ENCODE measurements at places on chromosomes 3 and 15.

DNA sequence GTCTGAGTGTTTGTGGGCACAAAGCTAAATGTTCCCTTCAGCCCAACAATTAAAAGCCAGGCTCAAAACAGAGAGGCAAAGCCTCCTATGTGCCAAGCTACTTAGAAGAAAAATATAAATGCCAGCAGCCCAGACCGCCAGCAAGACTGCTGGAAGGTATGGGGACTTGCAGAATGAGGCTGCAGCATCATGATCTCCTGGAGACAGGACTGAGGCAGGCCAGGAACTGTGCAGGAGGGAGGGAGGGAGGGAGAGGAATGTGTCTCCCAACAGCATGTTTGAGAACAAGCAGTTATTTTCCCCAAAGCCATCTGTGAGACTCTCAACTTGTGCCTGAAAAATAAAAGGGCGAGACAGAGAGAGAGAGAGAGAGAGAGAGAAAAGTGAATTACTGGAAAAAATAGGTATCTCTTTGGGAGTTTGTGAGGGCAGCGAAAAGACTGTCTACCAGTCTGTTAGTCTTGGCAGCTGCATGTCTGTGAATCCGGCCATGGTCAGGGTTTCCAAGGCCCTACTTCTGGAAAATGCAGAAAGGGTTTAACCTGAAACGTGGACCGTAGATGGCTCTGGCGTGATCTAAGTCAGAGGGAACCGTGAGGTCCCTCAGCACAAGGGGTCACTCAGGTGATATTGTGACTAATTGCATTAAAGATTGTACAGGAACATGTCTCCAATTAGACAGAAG is 139.7 kb upstream of the COL8A1 start:
- no peak for DNase-seq

- no peak for DNase-seq
Measured at GRCh38 chr3:176785171-176785570, 412.1 kb downstream of the TBL1XR1 start.

DNA sequence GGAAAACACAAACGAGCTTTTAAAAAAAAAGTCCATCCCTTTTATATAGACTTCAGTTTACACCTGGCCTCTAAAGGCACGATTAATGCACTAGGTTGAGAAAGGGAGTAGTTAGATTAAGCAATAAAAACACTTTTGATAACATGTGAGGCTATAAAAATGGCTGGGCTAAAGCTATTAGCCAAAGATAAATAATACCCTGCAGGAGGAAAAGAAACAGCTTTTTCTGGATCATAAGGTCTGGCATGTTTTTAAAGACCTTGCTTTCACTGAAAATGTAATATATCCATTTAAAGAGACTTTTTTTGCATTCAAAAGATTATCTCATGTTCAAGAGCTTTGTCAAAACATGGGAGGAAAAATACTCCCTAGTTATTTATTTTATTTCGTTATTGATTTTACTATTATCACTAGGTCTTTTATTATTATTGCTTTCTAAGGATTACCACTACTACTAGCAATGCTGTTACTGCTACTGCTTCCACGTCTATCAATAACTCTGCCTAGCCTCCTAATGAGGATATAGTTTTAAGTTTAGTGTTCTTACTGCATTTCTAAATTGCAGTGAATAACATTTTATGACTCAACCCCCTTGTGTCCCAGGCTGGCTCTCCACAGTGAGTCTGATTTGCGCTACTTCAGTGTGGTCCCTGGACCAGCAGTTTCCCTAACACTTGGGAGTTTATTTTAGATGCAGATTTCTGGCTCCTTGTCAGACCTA is 93.4 kb downstream of the THRB start:
- DNase-seq = no peak

GRCh38 chr15:89910891-89911626 is 1.7 kb downstream of the ARPIN start:
- DNase-seq = no peak

- no peak for DNase-seq
Measured at GRCh38 chr15:72063186-72063585, 54.8 kb downstream of the MYO9A start.

- DNase-seq = no peak
Measured at GRCh38 chr15:76514282-76514681, 177.7 kb downstream of the ISL2 start.

- peak; percentile 88 for DNase-seq
Measured at GRCh38 chr15:33201491-33202231, 7.1 kb upstream of the FMN1 start.

GRCh38 chr3:43273416-43273815 is 12.9 kb upstream of the SNRK start:
- no peak for DNase-seq

GRCh38 chr15:83327041-83327440 is 42.6 kb upstream of the BNC1 start:
- DNase-seq = no peak

DNA sequence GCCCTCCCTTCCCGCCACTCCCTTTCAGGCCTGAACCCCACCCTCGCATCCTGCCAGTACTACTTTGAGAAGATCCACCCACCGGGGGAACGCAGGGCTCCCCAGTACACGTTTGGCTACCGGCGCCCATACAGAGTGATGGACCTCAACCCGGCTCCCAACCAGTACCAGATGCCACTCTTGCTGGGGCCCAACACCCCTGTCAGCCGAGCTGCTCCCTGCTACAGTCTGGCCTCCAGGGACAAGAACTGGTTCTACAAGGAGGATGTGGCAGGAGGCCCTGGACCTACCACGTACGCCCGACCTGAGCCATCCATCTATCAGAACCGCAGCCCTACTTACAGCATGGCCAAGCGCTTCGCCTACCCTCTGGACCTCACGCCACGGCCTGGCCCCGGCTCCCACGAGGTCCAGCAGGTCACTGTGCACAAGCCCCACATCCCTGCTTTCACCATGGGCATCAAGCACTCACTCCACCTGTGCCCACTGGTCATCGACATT is 14.4 kb upstream of the CSPG4 start:
- DNase-seq = peak; percentile 2

DNA sequence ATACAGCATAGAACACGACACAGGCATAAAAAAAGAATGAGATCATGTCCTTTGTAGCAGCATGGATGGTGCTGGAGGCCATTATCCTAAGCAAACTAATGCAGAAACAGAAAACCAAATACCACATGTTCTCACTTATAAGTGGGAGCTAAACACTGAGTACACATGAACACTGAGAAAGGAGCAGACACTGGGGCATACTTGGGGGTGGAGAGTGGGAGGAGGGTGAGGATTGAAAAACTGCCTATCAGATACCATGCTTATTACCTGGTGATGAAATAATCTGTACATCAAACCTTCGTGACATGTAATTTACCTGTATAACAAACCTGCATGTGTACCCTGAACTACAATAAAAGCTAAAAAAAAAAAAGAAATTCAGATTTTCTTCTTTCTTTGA is 100.4 kb downstream of the PPM1L start:
- DNase-seq = no peak

- no peak for DNase-seq
Measured at GRCh38 chr15:77984446-77984861, 93.1 kb downstream of the TBC1D2B start.

DNA sequence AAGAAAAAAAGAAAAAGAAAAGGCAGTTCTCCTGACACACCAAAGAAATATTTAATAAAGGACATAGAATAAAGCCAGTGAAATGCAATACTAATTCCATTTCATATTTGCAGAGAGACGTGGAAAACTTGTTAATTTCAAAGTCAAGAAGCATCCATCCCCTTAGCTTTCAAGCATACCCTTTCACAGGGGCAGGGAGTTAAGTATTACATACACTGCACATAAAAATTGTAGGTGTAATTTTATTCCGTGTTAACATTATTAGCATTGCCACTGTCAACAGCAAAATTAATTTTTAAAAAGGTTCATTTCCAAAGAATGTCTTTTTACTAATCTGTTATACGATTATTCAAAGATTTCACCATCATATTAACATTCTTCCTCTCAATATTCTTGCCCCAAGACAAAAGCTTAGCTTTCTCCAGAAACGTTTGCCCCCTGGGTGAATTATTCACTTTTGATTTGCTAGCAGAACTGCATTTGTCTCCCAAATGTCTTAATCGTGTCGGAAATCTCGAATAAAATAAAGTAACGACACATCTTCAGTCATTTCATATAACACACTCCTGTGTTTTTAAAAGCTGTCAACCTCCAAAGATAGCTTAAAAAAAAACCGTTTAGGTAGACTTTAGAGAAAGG is 517.9 kb downstream of the MECOM start:
- no peak for DNase-seq

DNA sequence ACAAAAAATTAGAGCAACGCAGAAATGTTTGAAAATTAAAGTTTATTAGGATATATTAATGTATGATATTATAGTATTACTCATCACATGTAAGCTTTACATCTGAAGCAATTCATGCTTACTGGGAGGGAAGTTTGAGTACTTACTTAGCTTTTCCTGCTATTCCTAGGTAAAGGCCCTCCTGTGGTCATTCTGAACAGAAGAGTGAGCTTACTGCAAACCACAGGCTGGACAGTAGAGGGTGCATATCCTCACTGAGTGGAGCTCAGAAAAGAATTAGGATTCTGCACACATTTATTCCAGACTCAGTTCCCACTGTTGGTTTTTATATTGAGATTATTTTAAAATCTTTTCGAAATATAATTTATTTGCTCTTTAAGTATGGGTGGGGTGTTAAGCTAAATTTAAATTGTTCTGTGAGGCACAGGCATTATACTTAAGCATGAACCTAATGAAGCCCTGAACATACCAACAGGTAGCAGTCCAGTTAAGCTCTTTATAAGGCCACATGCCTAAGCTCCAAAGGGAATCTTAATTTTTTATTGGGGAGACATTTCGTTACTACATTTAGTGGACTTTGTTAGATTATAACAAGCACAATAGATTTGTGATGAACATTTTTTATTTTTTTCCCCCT is 10.2 kb downstream of the MRPS22 start:
- peak; percentile 56 for DNase-seq

DNA sequence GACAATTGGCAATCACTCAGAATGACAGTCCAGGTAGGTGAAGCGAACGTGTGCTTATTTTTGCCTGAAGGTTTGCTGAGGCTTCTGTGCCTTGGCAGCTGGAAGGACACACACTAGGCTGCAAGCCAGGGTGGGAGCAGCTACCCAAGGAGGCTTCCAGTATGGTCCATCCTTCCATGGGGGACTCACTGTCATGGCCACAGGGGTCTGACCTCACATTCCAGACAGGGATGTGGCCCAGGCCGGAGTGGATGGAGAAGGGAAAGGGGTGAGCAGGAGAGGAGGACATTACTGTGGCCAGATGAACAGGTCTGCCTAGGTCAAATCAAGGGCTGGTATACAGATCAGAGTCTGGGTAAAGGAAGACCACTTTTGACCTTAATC is 247.7 kb downstream of the ADAMTS17 start:
- no peak for DNase-seq

GRCh38 chr3:183244219-183244618 is 8.8 kb upstream of the B3GNT5 start:
- no peak for DNase-seq

DNA sequence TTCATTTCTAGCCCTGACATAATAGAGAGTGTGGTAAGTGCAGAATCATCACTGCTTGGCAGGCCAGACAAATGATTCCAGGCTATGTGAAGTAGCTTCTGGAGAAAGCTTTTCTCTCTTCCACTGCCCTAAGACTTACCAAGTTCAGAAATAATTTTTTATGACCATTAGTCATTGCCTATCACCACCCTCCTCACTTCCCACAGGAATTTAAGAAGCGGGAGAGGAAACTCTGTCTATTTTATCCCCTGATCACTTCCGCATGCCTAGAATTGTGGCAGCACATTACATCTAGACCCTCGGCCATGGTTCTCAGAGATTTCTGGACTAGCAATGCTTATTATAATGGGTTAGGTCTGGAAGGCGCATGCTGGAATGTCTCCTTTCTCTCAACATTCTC is 397.8 kb upstream of the NR2F2 start:
- no peak for DNase-seq

- peak; percentile 38 for DNase-seq
Measured at GRCh38 chr3:151439652-151440125, 21.2 kb downstream of the IGSF10 start.
